ENCODE measurements at places on chromosomes 6 and 20.

DNA sequence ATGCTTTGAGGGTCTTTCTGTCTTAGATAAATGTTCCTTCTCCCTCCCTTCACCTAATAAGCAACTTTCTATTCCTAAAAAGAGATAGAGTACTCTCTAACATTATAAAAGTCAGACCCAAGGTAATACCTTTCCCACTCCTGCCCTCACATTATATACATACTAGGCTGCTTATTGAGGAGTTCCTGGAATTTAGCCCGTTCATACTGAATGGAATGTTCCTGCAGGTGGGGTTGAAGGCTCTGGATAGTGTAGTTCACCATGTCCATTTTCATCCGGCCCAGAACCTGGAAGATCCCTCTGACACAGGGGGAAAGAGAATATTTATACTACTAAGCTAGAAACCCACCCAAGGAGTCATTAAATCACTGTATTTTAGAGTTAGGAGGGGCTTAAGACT lies 20.4 kb downstream of the TCP11 start:
- DNase-seq = no peak

GRCh38 chr6:88358846-88359245 lies 192.7 kb upstream of the CNR1 start:
- no peak for DNase-seq

DNA sequence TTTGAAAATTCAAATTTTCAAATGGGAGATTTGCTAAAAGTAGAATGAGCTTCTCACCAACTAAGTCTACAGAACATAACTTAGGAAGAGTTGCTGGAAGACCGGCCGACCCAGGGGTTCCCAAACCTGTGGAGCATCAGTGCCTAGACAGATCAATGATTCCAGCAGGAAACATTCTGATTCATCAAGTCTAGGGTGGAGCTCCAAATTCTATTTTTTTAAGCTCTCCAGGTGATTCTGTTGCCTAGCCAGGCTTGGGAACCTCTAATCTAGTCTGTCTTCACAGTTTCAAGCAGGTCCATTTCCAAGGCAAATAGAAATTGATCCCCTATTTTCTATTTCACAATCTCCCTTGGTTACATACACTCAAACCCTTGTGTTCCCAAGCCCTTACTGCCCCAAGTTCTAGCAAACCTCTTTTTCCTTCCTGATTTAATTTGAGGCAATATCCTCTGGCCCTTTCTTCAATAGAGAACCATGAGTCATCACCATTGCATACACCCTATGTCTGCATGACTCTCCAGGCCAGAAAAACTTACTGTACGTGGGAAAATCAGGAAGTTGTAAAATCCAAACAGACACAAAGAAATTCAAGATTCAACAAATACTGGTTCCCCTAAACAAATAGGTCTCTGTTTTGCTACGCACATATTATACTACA lies 8.9 kb downstream of the ATXN1 start:
- no peak for DNase-seq

GRCh38 chr20:23125625-23126191 lies 39.6 kb upstream of the CD93 start:
- no peak for DNase-seq

DNA sequence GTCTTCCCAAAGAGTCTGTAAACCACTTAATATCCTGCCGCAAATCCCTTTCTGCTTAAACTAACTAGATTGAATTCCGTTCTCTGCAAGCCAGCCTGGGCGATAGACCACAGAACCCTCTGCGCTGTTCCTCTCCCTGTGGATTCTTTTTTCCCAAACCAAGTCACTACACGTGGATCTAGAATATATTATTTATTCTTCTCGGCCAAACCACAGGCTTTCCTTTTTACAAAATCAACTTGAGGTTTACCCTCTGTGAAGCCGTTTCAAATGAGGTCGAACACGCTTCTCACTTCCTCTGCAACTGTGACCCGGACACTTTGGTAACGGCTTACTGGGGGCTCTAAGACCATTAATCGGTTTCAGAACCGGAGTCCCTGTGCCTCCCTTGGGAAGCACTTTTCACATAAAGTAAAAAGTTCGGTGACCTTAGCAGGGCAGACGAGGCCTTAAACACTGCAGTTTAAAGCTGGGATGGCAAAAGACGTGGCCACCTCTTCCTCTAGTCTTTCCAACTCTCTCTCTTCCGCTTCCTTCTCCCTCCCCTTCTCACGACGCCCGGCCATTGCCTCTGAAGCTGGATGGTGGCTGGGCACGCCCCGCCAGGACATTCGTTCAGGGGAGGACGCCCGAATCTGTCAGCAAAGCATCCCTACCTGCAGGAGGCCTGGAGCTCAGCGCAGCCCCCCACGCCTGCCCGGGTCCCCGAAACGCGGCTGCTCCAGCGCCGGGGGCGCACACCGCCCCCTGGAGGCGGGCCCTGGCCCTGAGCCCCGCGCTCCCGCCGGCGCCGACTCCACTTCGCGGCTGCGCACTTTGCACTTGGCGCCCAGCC lies 55.0 kb upstream of the FOXC1 start:
- no peak for DNase-seq

GRCh38 chr6:130215526-130215925 lies 7.2 kb downstream of the SAMD3 start:
- no peak for DNase-seq

DNA sequence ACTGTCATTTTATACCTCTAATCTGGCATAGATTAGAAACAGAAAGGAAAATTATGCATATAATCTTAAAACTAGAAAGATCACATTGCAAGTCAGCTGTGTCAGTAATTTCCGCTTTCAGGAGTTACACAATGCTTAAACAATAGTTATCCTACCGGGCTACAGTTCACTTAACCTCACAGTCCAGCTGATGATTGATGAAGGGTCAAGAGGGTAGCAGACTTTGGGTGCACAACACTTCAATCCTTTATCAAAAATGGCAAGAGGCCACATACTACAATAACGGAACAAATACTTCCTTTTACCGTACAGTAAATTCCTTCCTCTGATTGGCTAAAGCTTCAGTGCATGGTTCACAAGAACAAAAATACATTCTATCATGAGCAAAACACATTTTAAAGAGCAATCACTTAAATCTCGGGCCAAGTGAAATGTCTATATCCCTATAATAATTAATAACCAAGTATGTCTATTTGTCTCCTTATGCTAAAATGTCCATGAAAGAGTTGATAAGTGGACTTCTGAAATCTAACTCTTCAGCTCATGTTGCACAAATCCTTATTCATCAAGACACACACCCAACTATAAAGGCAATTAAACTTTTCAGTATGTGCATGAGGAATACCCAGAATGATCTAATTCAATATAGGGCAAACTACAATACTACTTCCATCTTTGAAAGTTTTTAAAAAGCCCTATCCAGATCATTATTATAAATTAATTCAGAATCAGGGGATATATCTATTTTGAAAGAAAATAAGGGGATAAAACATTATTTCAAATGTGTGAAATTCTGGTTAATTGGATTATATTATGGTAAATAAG lies 76.8 kb downstream of the HIVEP2 start:
- DNase-seq = no peak

DNA sequence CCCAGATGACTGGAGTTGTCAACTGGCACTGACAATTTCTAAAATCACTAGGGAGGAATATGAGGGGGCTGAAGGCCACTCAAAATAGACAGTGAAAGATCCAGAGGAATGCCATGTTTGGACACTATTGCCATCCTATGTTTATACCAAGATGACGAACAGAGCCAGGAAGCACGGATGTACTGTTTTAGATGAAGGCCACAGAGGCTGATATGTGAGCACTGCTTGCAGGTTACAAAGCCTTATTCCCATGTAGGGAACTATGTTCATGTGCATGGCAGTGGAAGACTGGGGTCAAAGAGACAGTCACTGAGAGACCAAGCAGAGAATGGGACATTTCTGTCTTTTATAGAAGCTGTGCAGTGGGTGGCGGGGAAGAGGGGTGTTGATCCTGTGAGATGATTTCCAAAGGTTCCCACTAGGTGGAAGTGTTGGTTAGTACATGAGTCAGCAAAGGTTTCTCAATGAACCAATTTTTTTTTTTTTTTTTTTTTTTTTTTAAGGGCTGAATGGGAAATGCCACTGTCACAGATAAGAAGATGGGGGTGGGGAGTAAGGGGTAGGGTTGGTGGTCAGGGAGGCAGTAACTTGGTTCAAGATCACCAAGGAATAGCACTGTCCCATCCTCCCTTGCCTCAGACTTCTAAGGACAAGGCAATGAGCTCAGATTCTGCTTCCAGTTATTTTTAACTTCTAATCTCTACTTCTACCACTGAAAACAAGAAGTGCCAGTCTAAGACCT lies 46.7 kb upstream of the MOCS1 start:
- peak; percentile 23 for DNase-seq

GRCh38 chr6:166307082-166308032 lies 835 bp downstream of the PRR18 start:
- peak; percentile 21 for DNase-seq

- DNase-seq = no peak
Observed at GRCh38 chr20:48919882-48920526, 1.5 kb upstream of the ARFGEF2 start.

- DNase-seq = no peak
Observed at GRCh38 chr20:775679-776135, 7.4 kb upstream of the SLC52A3 start.

GRCh38 chr6:105803442-105803841 lies 282.7 kb upstream of the PRDM1 start:
- no peak for DNase-seq

DNA sequence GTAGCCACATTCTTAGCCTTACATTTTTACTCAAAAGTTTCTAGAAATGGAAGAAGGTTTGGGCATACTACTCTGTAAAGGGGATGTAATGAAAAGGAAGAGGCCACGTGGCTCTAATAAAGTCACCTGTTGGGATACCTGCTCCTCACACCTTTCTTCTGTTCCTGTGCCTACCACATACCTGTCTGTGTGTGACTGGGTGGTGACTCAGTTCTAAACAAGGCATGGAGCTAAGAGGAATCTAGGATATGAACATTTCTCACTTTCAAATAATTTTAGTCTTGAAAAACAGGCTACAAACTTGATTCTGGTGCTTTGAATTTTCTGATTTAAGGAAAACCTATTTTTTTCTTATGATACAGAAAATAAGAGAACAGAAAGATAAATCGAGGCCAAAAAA lies 363.6 kb downstream of the RFPL4B start:
- no peak for DNase-seq

GRCh38 chr6:80696268-80696667 lies 589.8 kb downstream of the BCKDHB start:
- DNase-seq = no peak

GRCh38 chr6:133418108-133418507 lies 177.0 kb downstream of the EYA4 start:
- no peak for DNase-seq

DNA sequence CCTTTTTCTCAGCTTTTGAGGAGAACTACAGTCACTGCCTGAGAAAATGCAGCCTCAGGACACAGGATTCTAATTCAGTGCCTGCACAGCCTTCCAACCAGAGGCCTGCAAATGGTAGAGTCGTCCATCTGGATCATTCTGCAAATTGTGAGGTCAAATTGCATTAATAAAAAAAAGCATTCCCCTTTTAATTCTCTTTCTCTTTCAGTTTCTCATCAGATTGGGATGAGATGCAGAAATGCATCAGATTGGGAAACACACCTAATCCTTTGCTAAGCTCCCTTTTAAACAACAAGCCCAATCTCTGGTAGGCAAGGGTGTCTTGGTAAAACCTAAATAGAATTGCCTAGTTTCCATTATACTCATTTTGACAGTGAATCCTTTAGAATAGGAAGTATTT lies 838.8 kb downstream of the MAFB start:
- DNase-seq = no peak

GRCh38 chr6:6085928-6086668 lies 79.4 kb upstream of the NRN1 start:
- no peak for DNase-seq

DNA sequence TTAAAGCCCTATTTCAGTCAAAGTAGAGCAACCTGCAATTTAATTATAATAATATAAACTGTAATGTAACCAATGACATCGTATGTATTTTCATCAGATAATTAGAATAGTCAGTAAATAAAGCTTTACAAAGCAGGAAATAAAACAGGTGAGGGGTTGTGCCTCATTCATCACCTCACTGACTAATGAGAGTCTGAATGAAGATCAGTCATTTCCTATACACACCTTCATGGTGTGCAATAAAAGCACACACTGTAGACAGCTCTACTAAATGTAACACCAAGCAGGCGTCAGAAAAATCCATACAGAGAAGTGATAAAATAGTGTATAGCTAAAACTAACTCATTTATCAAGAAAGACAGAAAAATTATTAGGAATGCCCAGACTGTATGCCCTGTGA lies 105.9 kb downstream of the MAN1A1 start:
- no peak for DNase-seq

DNA sequence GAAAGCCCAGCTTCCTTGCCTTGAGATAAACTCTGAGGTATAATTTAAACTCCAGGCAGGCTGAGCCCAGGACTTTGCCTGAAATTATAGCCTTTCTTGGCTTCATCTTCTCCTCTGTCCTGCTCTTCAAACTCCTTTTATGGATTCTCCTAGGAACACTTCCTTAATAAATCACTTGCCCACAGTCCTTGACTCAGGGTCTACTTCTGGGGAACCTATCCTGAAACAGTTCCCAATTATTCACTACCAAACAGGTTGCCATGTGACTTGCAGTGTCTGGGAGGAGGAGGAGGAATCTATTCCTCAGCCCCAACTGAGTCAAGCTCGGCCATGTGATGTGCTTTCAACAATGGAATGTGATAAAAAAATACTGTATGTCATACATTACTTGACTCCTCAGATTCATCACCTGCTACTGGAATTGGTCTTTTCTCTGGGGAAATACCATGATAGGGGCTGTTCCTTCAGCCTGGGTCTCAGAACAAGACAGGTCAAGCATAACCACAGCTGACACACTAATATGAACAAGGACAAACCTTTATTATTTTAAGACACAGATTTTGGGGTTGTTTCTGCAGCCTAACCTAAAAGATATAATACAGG lies 20.5 kb upstream of the CDKN1A start:
- no peak for DNase-seq

- DNase-seq = no peak
Observed at GRCh38 chr6:136798044-136798443, 5.8 kb upstream of the MAP3K5 start.

DNA sequence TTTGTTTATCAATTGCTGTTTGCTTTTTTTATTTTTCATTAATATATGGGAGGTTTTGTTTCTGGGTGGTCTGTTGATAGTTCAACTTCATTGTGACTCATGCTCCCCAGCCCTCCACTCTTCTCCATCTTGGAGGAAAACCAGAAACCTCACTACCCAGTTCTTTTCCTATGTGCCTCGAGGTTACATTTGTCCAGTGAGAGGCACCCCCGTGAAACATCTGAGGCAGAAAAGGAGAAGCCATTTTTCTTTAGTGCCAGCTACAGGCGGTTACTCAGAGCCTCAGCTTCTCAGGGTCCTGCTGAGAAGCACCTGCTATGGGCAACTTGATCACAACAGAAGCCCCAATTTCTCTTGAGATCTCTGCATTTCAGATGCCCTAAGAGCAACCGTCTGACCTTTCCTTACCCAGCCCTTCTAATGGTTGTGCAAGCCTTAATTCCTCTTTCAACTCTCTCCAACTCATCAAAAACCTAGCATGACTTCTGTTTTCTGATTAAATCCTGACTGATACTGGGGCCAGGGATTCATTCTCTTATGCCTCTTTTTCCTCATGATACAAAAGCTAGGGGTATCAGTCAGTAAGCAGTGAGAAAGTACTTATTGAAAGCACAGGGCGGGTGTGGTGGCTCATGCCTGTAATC lies 144.6 kb downstream of the ELOVL4 start:
- no peak for DNase-seq

Measured in DMS79 (cell line).